Activated T-cell treated with anti-CD3 and anti-CD28 coated beads, Interleukin-2, amount 50 U/mL, for 72 hours (primary cell): ENCODE measurements at places on chromosomes 4 and X. TPM values are rescaled to one million over a fixed set of nuclear protein-coding genes. Genes with fewer than 3 reads are reported as not detected.

DNA sequence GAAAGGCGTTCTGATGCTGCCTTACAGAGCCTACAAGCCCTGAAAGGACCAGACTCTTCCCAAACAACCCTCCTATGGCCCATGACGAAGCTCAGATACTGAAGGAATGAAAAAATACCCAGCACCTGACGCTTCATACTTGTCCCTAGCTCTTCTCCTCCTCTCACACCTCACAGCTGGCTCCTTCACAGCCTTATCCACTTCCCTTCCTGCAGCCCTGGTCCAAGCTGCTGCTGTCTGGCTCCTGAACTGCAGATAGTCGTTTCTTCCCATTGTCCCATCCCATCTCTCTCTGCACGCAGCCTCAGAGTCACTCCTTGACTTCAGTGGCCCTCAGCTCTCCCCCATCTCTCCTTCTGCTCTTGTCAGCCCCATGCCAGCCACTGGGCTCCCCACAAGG is 56.6 kb downstream of the FAM193A start:
- H3K36me3 ChIP-seq = peaks cover 2% of the 10 kb centered on the region
- peaks cover 51% of the 10 kb centered on the region for H3K4me1 ChIP-seq
- H3K27ac ChIP-seq = peak overlapping the region; percentile 86
- H3K27me3 ChIP-seq = no peaks in the 10 kb centered on the region

The PDGFRA gene
- total RNA-seq = 0.43 TPM

DNA sequence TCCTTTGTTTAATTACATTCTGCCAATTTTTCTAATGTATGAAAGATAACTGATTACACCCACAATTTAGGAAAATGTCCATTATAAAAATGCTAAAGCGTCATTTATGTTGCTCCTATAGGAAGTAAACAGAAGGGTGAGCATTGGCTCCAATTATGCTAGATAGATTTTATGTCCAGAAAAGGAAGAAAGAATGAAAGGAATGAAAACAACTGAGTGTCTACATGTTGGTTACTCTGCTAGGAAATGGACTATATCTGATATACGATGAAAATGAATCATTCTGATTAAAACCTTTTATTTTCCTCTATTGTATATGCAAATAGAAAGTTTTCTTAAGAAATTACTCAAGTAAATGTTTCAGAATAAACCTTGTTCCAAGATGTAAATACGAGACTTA is 1.6 kb downstream of the ENAM start:
- peaks cover 14% of the 10 kb centered on the region for H3K4me1 ChIP-seq
- no peaks in the 10 kb centered on the region for H3K27me3 ChIP-seq
- no peak overlapping the region for H3K27ac ChIP-seq
- no peaks in the 10 kb centered on the region for H3K36me3 ChIP-seq

GRCh38 chrX:132367314-132367713 is 121.5 kb downstream of the MBNL3 start:
- H3K4me1 ChIP-seq = no peaks in the 10 kb centered on the region
- H3K4me3 ChIP-seq = no peak overlapping the region
- H3K27me3 ChIP-seq = peaks cover 32% of the 10 kb centered on the region
- no peaks in the 10 kb centered on the region for H3K36me3 ChIP-seq
- no peak for DNase-seq
- H3K27ac ChIP-seq = no peak overlapping the region

The FAM236B gene
- total RNA-seq = not detected

The CENPU gene
- 80.9 TPM for total RNA-seq

GRCh38 chr4:154961263-154961662 is 180.2 kb downstream of the RBM46 start:
- H3K27me3 ChIP-seq = peaks cover 6% of the 10 kb centered on the region
- no peaks in the 10 kb centered on the region for H3K36me3 ChIP-seq
- H3K4me3 ChIP-seq = no peak overlapping the region
- H3K4me1 ChIP-seq = no peaks in the 10 kb centered on the region
- no peak overlapping the region for H3K27ac ChIP-seq
- no peak for DNase-seq

- peaks cover 10% of the 10 kb centered on the region for H3K36me3 ChIP-seq
- no peaks in the 10 kb centered on the region for H3K27me3 ChIP-seq
- peak overlapping the region; percentile 37 for H3K4me3 ChIP-seq
- DNase-seq = peak; percentile 39
- H3K4me1 ChIP-seq = peaks cover 49% of the 10 kb centered on the region
These were observed 25.6 kb downstream of the ZRSR2 start for GRCh38 chrX:15815779-15816437.

GRCh38 chrX:50865311-50865710 is 45.2 kb upstream of the BMP15 start:
- DNase-seq = no peak
- H3K27ac ChIP-seq = no peak overlapping the region
- no peak overlapping the region for H3K4me3 ChIP-seq
- peaks cover 39% of the 10 kb centered on the region for H3K27me3 ChIP-seq
- no peaks in the 10 kb centered on the region for H3K36me3 ChIP-seq

DNA sequence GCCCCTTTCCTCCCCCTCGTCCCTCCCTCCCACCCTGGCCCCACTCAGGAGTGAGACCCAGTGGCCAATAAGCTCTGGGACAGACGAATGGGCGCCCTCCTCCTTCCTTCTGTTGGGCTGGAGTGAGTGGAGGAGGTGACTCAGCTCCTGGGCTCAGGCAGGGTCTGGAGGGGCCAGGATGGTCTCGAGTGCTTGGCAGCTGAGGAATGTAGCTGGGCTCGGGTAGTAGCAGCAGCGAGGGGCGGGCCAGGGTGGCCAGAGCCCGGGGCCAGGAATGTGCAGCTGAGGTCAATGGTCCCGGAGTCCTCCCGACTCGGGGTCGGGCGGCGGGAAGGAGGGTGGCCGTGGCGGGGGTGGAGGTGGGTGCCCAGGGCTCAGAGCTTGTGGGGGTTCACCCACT is 15.0 kb downstream of the G6PD start:
- H3K27me3 ChIP-seq = no peaks in the 10 kb centered on the region
- H3K27ac ChIP-seq = no peak overlapping the region
- H3K4me3 ChIP-seq = no peak overlapping the region
- no peak for DNase-seq
- no peaks in the 10 kb centered on the region for H3K36me3 ChIP-seq
